ENCODE measurements at places on chromosomes 7 and 10.

DNA sequence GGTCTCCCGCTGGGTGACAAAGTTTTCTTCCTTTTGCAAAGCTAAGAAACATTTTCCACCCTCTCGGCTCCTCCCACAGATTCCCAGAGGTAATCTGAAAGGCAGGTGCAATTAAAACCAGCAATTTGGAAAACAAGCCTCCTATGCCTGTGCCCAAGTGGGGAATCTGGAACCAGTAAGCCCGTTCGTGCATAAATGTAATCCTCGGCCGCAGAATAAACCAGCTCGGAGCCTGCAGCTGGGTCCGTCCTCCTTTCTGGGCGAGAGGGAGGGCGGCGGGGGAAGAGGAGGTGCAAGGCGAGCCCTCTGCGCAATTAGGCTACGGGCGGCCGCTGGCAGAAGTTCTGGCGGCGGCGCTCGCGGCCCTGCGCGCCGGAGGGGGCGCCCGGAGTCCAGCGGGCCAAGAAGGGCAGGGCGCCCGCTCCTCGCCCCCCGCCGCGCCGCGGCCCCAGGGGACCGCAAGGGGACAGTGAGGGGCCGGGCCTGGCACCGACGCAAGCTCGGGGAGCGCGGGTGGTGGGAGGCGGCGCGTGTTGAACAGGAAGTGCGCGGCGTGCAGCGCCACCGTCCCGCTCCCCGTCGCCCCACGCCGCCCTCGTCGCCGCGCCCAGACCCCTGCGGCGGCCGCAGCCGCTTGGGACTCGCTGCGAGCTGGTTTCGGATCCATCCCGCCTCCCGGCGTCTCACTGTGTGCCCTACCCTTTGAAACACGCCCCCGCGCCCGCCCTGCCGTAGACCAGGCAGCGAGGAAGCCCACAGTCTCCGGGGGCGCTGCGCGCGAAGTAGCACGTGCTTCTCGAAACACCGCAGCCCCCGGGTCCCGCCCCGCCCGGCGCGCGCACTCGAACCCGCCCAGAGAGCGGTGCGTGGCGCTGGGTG, at the start of gene PRKAG2:
PRKAG2 (minus strand) TSS at position 217 of the 879 bp plus-strand sequence. CDS start 495 bp downstream, outside the sequence.
- no peak for DNase-seq

DNA sequence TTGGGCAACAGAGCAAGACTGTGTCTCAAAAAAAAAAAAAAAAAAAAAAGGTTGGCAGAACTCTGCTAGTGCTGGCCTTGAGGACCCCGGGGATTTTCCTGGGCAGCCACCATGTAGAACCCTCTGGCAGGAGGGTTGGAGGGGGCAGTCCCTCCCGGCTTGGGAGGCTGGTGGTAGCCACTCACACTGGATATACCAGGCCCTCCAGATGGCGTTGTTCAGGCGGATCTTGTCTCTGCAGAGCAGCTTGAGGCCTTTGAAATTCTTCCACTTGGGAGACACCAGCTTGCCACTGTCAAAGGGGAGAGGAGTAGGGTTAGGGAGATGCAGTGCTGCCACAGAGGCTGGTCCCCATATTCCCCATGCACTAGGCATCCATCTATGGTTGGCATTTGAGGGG, 8.4 kb downstream of the MLXIPL start:
- no peak for DNase-seq

- no peak for DNase-seq
Observed at GRCh38 chr10:57222603-57223002, 861.5 kb upstream of the ZWINT start.

DNA sequence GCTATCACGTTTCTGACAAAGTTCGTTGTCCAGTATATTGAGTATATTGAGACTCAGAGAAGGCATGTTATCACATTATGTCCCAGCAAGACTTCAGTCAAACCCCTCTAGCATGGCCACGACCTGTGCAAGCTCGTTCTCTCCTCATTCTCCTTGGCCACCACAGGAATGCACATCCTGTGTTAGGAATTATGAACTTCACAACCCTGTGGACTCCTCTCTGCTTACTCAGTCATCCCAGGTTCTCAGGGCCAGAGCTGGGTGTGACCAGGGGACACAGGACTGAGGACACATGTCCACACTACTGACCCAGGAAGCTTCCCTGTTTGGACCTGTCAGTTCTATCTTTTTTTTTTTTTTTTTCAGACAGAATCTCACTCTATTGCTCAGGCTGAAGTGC, 4.4 kb downstream of the SH2D4B start:
- DNase-seq = no peak

DNA sequence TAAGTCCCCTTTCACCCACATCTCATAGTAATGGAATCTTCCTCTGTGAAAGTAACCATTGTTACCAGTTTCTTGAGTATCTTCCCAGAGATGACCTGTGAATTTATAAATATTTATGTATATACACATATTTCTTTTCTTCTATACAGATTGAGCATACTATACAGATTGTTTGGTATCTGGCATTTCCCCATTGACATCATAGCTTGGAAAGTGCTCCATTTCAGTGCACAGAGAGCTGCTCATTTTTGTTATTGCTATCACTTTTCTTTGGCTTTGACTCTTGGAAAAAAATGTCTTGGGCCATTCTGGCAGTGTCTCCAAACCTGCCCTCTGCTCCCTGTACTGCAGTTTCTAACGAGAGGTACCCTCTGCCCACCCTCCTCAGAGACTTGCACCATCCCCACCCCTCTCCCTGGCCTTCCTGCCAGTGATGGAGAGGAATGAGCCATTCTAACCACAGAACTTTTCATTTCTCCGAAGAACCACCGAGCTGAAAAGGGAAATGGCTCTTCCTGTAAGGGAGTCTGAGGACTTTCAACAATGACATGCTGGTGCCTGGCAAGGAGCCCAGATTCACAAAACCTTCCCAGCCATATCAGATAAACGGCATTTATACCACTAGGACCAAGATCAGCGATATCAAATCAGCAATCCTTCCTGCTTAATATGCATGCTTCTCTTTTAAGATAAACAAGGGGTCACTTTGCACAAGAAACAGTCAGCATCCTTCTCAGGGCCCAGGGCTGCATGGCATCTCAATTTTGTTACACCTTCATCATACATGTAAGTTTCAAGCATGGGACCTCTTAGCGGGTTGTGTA, 19.7 kb upstream of the CCSER2 start:
- no peak for DNase-seq

Data from urinary bladder (tissue), 4 donors.